ENCODE measurements at places on chromosomes 6 and 20.

GRCh38 chr20:56592817-56593216 lies 36.3 kb upstream of the TFAP2C start:
- no peak for ATAC-seq

- ATAC-seq: peak; percentile 86
Measured at GRCh38 chr6:5143634-5144311, 58.6 kb downstream of the PPP1R3G start.

DNA sequence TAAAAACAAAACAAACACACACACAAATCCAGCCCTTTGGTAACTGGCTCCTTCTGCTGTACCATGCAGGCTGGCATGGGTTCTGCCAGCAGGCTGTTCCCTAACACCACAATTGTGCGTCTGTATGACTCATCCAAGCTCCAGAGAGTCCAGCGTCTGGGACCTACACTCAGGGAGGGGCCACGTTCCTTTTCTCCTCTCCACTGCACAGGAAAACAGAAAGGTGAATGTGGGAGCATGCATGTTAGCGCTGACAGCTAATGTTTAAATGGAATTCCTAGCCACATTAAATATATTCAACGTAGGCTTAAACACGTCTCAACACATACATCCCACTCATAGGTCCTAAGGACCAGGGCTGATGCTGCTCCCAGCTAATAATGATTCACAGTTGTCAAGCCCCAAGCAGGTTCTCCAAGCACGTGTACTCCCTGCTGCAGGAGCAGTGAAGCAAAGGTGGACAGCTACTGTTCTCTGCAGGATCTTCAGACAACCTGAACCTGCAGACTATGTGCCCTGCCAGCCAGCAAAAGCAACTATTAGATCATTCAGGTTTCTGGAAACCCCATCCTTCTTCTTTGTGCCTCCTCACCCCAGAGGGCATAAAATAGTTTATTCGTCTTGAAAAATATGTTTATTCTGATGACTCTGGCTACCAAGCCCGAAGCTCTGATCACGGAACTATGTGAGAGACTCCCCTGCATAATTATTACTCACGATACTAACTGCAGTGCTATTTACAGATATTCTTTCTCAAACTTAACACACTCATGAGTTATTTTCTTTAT lies 20.9 kb downstream of the MAP1LC3A start:
- peak; percentile 86 for ATAC-seq

- no peak for ATAC-seq
Measured at GRCh38 chr20:2610941-2611720, 41.3 kb upstream of the NOP56 start.

- ATAC-seq: peak; percentile 75
Measured at GRCh38 chr6:116008470-116009243, 52.0 kb downstream of the FRK start.

DNA sequence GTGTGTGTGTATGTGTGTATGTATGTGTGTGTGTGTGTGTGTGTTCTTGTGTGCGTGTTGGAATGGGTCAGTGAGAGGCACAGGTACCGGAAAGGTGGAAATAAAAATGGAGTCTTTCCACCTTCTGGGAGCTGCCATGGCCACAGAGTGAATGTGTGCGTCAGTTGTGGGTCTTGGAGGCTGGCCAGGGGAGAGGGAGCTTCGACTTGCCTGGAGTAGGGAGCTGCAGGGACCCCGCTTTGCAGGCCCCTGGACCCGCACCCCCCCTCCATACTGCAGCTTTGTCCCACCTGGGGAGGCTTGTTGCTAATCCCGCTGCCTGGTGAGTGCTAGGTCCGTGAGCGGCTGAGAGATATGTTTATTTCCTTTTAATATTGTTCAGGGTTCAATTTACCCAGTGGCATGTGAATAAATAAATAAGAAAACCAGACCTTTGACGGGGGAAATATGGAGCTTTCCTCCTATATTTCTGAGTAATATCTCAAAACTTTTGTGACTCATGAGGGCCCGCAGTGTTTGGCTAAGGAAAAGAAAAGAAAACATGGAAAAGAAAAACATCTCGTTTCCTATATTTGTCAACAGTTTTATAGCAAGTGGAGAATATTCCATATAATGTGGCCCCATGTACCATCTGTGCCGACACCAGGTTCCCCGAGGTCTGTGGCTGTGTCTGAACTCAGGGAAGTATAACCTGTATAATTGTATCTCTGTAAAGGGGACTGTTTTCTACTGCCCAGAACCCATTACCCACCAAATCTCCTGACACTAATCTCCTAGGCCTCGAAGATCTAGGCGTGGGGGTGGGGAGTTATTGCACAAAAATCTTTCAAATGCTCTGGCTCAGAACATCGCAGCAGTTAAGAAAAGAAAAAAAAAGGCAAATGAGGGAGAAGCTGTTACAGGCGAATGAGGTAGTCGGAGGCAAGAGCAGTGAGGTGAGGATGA lies 24.6 kb upstream of the CCDC167 start:
- ATAC-seq: no peak

All from motor neuron (in vitro differentiated cells).